ENCODE measurements at places on chromosomes 6 and 20.

DNA sequence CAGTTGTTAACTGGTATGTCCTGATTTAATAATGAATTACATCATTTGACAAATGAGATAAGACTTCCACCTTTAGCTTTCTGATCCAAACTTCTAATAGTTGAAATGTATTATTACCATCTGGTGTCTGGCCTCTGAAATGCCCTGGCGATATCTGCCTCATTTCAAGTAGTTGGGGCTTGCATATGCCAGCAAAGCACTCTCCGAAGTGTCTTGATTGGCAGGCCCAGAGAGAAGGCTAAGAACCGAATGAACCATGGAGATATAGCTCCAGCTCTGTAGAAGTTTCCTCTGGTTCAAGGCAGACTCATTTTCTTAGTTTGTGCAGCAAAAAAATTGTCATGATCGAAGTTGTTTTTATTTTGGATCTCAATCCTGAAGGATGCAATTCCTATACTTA is 13.4 kb upstream of the HIVEP2 start:
- DNase-seq: no peak

DNA sequence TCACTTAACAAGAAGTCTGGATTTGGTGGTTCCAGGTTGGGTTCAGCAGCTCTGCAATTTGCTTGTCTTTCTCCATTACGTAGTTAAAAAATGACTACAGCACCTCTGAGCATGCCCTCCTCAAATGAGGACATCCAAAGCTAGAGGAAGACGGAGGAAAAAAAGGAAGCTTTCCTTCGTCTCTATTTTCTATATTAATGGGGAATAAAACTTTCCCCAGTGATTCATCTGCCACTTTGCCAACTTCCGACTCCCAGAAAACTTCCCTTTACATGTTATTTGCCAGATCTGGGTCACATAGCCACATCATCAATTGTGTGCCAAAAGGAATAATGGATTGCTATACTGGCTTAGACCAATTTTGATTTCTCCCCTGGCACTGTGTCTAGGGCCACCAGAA is 69.5 kb downstream of the ZFAND3 start:
- DNase-seq: no peak

GRCh38 chr20:52469128-52469527 is 277.5 kb upstream of the ZFP64 start:
- DNase-seq: no peak

GRCh38 chr6:88454658-88455057 is 288.5 kb upstream of the CNR1 start:
- DNase-seq: no peak

GRCh38 chr6:40340196-40340595 is 247.0 kb downstream of the LRFN2 start:
- DNase-seq: no peak

DNA sequence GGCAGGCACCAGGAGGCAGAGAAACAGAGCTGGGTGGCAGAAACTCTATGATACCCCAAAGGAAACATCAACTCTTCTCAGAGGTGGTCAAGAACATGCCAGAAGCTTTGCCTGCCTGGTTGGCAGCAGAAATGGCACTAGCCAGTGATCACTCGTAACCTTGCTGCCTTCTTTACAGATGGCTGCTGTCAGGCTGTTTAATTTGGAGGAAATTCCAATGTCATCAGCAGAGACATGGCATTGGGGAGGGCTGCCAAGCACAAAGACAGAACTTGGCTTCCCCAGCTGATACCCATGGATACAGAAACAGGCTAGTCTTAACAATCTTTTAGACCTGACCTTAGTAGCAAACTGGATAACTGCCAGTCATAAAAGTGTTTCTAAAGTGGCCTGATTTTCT is 153.6 kb downstream of the GMPR start:
- no peak for DNase-seq

GRCh38 chr20:50392138-50392866 is 117.9 kb upstream of the PTPN1 start:
- DNase-seq: no peak

- DNase-seq: no peak
Measured at GRCh38 chr20:21398109-21399004, 1.0 kb upstream of the NKX2-4 start.

- no peak for DNase-seq
Measured at GRCh38 chr20:14865169-14865568, 527.8 kb upstream of the FLRT3 start.

DNA sequence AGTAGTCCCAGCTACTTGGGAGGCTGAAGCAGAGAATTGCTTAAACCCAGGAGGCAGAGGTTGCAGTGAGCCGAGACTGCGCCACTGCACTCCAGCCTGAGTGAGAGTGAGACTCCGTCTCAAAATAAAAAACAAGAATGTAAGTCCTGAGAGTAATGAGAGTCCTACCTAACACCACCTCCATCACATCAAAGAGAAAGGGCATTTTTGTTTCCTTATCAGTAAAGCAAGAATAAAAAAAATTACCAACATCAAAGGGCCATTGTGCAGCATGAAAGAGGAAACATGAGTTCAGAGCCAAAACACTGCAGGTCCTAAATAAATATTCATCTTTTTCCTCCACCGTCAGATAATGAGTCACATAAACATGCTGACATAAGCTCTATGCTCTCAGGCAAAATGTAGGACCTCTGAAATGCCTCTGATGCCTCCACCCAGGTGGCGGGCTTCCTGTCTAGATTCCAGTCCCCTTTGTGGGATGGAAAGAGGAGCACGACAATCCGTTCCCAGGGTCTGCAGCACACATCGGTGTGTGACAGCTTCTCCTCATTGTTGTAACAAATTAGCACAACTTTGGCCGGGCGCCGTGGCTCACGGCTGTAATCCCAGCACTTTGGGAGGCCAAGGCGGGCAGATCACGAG is 7.2 kb downstream of the ATP9A start:
- DNase-seq: no peak
